Stimulated activated CD4-positive, alpha-beta T cell treated with anti-CD3 and anti-CD28 coated beads, TNF-alpha, amount 100 ng/mL, for 24 hours (primary cell): ENCODE measurements at places on chromosomes 3 and 15.

DNA sequence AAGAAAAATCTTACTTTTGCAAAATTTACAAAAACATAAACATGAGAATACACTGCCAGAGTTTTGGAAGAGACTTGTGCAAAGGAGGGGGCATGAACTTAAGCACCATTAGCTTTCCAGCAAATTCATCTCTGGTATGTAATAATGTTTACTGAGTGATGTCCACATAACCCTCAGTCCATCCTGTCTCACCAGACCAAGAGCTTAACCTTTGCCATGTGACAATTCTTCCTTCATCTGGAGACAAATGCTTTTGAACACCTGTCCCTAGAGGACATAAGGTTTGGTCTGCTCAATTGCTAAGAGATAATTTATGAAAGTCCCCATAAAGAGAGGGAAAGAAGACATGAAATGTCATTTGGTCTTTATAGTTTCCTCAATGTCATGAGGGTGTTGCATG lies 412.3 kb downstream of the ERC2 start:
- no peak for DNase-seq

GRCh38 chr15:40904552-40905201 lies 10.4 kb downstream of the VPS18 start:
- DNase-seq = no peak

DNA sequence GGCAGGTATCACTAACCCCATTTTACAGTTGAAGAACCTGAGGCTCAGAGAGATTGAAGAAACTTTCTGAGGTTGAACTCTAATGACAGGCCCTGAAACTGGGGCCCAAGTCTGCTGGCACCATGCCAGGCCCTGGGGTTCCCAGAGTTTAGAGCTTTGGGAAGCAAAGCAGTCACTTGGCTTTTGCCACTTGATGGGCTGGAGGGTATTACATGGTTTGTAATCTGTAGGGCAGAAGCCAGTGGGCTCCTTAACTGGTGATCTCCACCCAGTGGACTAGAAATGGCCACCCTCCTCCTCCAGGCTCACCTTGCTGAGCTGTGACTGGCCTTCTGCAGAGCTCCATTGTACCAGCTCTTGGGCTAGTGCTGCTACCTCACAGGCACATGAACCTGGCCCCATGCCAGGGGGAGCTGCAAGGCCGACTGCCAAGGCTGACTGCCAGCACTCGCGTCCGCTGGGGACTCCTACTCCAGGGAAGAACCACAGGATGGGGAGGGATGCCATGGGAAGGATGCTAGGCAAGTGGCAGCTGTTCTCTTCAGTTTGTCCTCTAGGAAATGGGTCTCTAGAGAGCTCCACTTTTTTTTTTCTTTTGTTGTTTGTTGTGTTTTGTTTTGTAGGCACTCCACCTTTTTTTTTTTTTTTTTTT lies 104.8 kb downstream of the ETFA start:
- no peak for DNase-seq

DNA sequence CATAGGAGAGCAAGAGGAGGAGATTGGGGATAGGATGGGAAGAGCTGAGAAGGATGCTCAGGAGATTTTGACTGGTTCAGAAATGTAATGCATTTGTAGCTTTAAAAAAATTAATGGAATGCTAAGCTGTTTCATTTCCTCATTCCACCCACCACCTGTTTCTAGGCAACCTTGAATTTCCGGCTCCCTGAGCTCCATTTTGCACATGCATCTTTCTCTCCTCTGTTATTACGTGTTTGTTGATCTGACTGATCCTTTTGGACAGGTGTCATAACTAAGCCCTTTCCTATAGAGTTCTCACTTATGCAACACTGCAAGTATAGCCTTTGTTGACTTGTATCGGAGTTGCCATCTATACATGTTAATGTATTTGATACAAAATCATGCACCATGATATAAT lies 4.3 kb downstream of the TMPRSS7 start:
- no peak for DNase-seq

DNA sequence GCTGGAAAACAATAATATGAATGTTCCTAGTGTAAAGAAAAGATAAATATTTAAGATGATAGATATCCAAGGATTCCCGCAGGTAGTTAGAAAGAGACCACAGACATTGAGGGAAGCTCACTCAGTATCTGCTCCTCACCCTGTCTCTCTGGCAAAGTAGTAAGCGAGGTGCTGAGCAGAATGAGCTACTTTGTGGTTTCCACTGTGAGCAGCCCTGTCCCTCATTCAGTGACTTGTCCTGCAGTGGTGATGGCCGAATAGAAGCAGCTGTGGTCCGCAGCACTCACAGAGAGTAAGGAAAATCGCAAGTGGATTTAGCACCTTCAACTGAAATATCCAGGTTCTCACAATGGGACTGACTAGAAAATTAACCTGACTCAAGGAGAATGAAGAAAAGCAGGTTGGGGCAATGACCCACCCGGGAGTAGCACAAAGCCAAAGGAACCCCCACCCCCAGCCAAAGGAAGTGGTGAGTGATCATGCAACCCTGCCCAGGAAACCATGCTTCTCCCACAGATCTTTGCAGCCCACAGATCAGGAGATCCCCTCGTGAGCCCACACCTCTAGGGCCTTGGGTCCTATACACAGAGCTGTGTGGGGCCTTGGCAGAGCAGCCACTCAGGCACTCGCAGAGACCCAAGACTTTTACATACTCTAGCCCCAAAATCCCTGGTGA lies 21.8 kb upstream of the SLC25A38 start:
- DNase-seq = peak; percentile 29
